Muscle of leg (tissue), 16 donors: ENCODE measurements at places on chromosomes 6 and 20. TPM values are rescaled to one million over a fixed set of nuclear protein-coding genes. Genes with fewer than 3 reads are reported as not detected.

The CST3 gene
- 70.0 TPM for total RNA-seq

The ENPP5 gene
- 4.7 TPM for total RNA-seq

The CLPSL1 gene
- total RNA-seq, result not detected

The SLC26A8 gene
- total RNA-seq, result not detected

The IP6K3 gene
- 27.8 TPM for total RNA-seq

The ZC2HC1B gene
- 0.53 TPM for total RNA-seq

The SMPD2 gene
- total RNA-seq, result 5.9 TPM

The ERMARD gene
- total RNA-seq, result 22.4 TPM

The TMC2 gene
- total RNA-seq, result not detected

The MAD2L1BP gene
- total RNA-seq, result 23.6 TPM

The CST9 gene
- total RNA-seq, result not detected

The CNKSR3 gene
- 14.0 TPM for total RNA-seq

The IRF4 gene
- 1.8 TPM for total RNA-seq

The SNAP25 gene
- total RNA-seq, result 3.1 TPM

The SYNGAP1 gene
- 4.5 TPM for total RNA-seq

The STAU1 gene
- 29.1 TPM for total RNA-seq

The ARHGAP40 gene
- under 0.01 TPM for total RNA-seq

The GSTA2 gene
- not detected for total RNA-seq

The B3GALT4 gene
- 2.2 TPM for total RNA-seq

The SLC25A27 gene
- 18.6 TPM for total RNA-seq

The TBC1D22B gene
- total RNA-seq, result 3.9 TPM

The COL21A1 gene
- 101 TPM for total RNA-seq

The WFDC12 gene
- not detected for total RNA-seq

The TREML1 gene
- total RNA-seq, result 0.18 TPM

The DEFB125 gene
- not detected for total RNA-seq

The SNAP91 gene
- total RNA-seq, result 2.3 TPM

The EDN3 gene
- total RNA-seq, result 17.9 TPM

The SYCP2 gene
- total RNA-seq, result 3.1 TPM

The MYH7B gene
- 21.7 TPM for total RNA-seq

The LY6G6C gene
- 0.09 TPM for total RNA-seq

The CDH26 gene
- total RNA-seq, result 0.40 TPM

The TAB2 gene
- 31.2 TPM for total RNA-seq

The SLC22A23 gene
- 1.1 TPM for total RNA-seq

The SCGN gene
- not detected for total RNA-seq

The LTA gene
- 0.04 TPM for total RNA-seq

The YTHDF1 gene
- total RNA-seq, result 16.8 TPM

The APOBEC2 gene
- total RNA-seq, result 509 TPM
